ENCODE measurements at places on chromosomes 3 and 15.
A peak's percentile ranks its signal among the peaks of the same experiment; 100 is the strongest.

GRCh38 chr3:125356140-125357026, 18.7 kb downstream of the ZNF148 start:
- peaks cover 1% of the 10 kb centered on the region for H3K36me3 ChIP-seq
- H3K27me3 ChIP-seq: no peaks in the 10 kb centered on the region
- H3K4me1 ChIP-seq: peaks cover 47% of the 10 kb centered on the region
- H3K4me3 ChIP-seq: peak overlapping the region; percentile 84
- H3K27ac ChIP-seq: peak overlapping the region; percentile 47

DNA sequence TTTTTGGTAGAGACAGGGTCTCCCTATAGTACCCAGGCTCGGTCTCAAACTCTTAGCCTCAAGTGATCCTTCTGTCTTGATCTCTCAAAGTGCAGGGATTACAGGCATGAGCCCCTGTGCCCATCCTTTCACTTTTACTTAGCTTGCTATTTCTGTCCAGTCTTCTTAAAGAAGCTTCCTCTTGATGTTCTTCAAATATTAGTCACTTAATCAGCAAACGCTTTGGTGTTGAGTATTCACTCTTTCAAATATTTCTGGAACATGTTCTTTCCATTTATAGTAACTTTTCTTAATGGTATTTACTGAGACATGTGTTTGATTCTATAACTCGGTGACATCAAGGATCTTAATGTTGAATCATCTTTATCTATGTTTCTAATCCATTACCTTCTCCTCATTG, 122.1 kb downstream of the CNTN6 start:
- no peaks in the 10 kb centered on the region for H3K27me3 ChIP-seq
- H3K4me1 ChIP-seq: no peaks in the 10 kb centered on the region
- no peak for DNase-seq
- H3K27ac ChIP-seq: no peak overlapping the region
- H3K4me3 ChIP-seq: no peak overlapping the region

DNA sequence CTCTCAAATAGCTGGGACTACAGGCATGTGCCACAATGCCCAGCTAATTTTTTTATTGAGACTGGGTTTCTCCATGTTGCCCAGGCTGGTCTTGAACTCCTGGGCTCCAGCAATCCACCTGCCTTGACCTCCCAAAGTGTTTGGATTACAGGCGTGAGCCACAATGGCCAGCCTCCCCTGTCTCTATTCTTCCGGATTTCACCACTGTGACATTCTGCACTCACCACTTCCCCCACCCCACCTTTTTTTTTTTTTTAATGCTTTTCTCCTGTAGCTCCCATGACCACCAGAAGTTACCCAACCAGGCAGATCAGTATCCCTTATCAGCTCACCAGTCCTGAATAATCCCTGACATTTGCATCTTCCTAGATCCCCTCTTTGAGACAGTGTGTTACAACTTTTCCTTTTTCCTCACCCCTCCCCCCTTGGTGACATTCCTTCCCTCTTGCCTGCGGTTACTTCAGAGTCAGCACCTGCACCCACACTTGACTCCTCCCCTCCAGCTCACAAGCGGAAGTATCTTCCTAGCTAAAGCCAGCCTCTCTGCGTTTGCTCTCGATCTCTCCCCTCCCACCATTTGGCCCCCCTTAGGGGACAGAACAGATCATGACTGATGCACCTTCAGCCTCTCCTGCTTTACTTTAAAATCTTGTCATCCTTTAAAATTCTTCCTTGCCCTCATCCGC, 13.5 kb upstream of the ZNF592 start:
- peak overlapping the region; percentile 79 for H3K4me3 ChIP-seq
- peak; percentile 92 for DNase-seq
- H3K27ac ChIP-seq: peak overlapping the region; percentile 96
- no peaks in the 10 kb centered on the region for H3K27me3 ChIP-seq

DNA sequence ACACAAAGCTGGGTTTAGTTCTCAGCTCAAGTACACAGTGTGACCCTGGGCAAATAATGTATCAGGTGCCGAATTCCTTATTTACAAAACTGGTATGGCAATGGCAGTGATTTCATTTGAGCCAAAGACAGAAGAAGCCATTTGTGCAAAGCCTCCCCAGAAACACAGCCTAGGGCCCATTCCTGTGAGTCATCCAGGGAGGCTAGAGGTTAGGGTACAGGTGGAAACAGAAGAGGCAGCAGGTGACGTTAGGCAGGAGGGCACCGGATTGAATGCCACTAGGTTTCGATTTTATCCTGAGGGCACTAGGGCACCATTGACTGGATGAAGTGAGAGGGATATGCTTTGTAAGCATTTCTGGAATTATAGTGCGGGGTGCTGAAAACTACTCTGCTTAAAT, 766.9 kb upstream of the NR2F2 start:
- no peak overlapping the region for H3K27ac ChIP-seq
- peaks cover 2% of the 10 kb centered on the region for H3K27me3 ChIP-seq
- DNase-seq: no peak
- H3K4me1 ChIP-seq: no peaks in the 10 kb centered on the region
- no peaks in the 10 kb centered on the region for H3K36me3 ChIP-seq
- H3K4me3 ChIP-seq: no peak overlapping the region

DNA sequence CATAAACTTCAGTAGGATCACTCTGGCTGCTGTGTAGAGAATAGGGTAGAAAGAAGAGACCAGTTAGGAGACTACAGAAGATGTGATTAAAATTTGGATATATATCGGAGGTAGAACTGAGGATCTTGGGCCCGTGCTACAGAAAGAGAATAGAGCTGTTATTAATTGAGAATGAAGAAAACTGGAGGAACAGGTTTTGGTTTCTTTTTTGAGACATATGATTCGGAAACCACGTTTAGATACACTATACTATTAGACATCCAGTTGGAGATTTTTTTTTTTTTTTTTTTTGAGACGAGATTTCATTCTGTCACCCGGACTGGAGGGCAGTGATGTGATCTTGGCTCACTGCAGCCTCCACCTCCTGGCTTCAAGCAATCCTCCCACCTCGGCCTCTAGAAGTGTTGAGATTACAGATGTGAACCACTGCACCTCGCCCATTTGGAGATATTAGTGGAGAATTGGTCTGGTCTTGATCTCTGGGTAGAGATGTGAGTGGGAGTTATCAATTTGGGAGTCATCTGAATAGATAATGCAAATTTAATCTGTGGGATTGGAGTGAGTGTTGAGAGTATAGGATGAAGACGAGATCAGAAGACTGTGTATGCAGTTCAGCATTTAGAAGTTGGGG, 50.9 kb downstream of the TCF12 start:
- no peaks in the 10 kb centered on the region for H3K27me3 ChIP-seq
- no peak overlapping the region for H3K4me3 ChIP-seq
- H3K36me3 ChIP-seq: no peaks in the 10 kb centered on the region
- H3K27ac ChIP-seq: no peak overlapping the region
- H3K4me1 ChIP-seq: peaks cover 28% of the 10 kb centered on the region

DNA sequence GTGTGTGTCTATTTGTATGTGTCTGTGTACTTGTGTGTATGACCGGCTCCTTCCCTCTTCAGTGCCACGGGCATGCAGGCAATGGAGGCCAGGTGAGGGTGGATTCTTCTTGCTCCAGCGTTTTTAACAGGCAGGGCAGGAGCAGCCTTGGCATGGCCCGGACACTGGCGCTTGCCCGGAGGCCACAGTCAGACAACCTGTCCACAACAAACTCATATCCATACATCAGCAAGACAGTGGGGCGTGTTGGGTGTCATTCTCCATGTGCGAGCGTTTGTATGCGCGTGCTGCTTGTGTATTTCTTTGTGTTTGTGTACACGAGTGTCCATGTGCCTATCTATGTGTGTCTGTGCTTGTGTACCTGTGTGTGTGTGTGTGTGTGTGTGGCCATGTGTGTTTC, 29.8 kb downstream of the PTH1R start:
- H3K4me3 ChIP-seq: no peak overlapping the region
- H3K36me3 ChIP-seq: no peaks in the 10 kb centered on the region
- no peaks in the 10 kb centered on the region for H3K27me3 ChIP-seq
- H3K27ac ChIP-seq: no peak overlapping the region

DNA sequence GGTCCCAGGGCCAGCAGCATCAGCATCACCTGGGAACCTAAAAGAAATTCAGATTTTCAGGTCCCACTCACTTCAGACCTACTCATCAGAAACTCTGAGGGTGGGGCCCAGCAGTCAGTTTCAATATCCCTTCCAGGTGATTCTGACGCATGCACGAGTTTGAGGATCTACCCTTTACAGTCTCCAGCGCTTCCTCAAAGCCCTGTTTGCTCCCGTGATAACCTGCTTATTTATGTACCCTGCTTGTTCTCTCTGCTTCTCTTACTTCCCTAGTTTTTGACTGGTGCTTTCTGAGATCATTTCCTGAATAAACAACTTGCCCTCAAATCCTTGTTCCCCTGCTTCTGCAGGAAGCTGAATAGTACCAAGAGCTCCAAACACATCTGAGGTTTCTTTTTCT, 245.3 kb downstream of the ZNF621 start:
- no peak overlapping the region for H3K27ac ChIP-seq
- peaks cover 2% of the 10 kb centered on the region for H3K4me1 ChIP-seq
- no peak for DNase-seq
- H3K36me3 ChIP-seq: no peaks in the 10 kb centered on the region

GRCh38 chr3:122263974-122264588, 61.0 kb upstream of the CSTA start:
- H3K27me3 ChIP-seq: peaks cover 27% of the 10 kb centered on the region
- no peak overlapping the region for H3K4me3 ChIP-seq
- no peak overlapping the region for H3K27ac ChIP-seq
- DNase-seq: no peak

- peaks cover 4% of the 10 kb centered on the region for H3K27me3 ChIP-seq
- no peak overlapping the region for H3K27ac ChIP-seq
- no peak for DNase-seq
- no peaks in the 10 kb centered on the region for H3K4me1 ChIP-seq
- no peaks in the 10 kb centered on the region for H3K36me3 ChIP-seq
Observed at GRCh38 chr3:150483226-150483625, 63.1 kb downstream of the SERP1 start.

DNA sequence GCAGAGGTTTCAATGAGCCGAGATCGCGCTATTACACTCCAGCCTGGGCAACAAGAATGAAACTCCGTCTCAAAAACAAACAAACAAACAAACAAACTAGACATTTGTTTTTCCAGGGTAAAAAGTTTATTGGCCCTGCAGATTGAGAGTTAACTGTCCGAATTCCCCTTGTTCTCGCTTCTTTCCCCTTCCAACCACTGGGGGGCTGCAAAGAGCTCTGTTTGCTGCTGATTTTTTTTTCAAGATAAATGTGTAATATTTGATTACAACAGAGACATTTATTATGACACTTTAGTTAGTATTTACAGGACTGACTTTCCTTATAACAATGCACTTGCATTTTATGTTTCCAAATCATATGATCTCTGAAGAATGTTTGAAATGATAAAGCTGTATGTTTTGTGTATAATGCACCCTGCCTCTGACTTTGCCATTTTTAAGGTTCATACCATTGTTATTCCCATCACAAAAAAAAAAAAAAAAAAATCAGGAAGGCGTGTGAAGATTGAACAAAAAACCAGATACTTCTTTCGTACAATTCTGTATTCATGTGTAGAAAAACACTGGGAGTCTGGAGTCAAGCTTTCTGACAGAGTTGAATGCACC, 2.8 kb downstream of the CLSTN2 start:
- H3K4me3 ChIP-seq: no peak overlapping the region
- H3K27me3 ChIP-seq: peaks cover 45% of the 10 kb centered on the region
- no peaks in the 10 kb centered on the region for H3K36me3 ChIP-seq
- H3K27ac ChIP-seq: no peak overlapping the region

DNA sequence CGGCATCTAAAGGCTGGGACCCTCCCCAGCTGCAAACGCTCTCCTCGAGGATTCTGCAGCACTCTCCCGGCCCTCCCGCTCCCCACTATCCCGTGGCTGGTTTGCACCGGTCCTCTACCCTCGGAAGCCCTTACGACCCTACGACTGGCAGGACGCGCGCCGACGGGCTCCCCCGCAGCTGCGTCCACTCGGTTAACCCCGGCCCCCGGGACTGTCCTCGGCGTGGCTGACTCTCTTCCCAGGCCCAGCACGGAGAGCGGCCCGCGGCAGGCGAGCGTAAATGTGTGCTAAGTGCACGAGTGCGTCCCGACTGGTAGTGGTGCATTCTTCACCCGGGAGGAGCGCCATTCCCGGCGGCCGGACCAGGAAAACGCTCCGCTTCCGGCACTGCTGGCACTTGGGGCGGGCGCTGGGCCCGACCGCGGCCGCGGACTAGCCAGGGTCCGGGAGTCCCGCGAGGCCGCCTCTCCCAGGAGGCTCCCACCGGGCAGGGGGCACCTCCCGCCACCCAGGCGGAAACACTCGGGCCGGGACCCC, 508 bp downstream of the GORASP1 start:
- peaks cover 54% of the 10 kb centered on the region for H3K4me1 ChIP-seq
- peaks cover 12% of the 10 kb centered on the region for H3K36me3 ChIP-seq
- peak overlapping the region; percentile 56 for H3K27ac ChIP-seq
- DNase-seq: no peak
- peak overlapping the region; percentile 92 for H3K4me3 ChIP-seq
